ENCODE measurements at places on chromosomes 12 and 14.

DNA sequence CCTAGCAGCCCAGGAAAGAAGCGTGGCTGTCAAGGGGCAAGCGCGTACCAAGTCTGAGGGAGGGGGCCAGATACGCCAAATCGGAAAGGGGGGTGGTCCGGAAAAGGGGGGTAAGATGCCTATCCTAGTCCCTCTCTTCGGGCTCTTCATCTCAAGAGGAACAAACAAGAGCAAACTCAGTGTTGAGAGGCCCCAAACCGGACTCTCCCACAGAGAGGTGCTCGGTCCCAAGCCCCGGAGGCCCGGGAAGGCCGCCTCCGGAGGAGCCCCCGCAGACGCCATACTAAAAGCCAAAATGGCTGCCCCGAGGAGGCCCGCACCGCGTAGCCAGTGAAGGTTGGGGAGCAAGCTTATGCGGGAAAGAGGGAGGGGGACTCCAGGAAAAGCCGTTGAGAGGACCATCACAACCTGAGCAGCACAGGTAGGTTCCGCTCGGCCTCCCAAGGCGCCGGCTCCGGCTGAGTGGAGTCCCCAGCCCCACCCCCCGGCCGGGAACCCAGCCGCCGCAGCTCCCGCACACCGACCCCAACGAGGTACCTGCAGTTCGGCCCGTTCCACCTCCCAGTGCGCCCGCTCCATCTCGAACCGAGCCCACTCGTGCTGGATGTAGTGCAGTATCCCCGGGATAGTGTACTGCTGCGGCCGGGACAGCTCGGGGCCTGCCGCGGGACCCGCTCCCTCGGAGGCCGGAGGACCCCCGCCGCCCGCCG lies at the start of gene AP4S1:
Gene AP4S1 (plus strand): TSS at position 283 of the 710 bp plus-strand sequence. CDS start 40,548 bp downstream, outside the sequence.
- no peak for DNase-seq

DNA sequence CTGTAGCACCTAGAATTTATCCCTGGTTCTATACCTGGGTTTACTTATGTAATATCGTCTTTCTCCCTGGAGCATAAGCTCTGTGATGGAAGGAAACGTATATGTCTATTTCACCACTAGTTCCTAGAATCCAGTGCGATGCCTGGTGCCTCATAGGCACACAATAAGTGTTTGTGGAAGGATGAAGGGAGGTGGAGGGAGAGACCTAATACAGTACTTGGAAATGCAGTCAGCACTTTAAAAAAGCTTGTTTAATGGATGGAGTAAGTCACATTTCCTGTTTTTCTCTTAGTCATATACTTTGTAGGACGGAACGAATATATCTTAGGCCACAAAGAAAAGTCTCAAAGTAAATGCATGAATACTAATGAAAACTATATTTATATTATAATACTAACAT lies 186.5 kb upstream of the HMGA2 start:
- DNase-seq, result no peak

DNA sequence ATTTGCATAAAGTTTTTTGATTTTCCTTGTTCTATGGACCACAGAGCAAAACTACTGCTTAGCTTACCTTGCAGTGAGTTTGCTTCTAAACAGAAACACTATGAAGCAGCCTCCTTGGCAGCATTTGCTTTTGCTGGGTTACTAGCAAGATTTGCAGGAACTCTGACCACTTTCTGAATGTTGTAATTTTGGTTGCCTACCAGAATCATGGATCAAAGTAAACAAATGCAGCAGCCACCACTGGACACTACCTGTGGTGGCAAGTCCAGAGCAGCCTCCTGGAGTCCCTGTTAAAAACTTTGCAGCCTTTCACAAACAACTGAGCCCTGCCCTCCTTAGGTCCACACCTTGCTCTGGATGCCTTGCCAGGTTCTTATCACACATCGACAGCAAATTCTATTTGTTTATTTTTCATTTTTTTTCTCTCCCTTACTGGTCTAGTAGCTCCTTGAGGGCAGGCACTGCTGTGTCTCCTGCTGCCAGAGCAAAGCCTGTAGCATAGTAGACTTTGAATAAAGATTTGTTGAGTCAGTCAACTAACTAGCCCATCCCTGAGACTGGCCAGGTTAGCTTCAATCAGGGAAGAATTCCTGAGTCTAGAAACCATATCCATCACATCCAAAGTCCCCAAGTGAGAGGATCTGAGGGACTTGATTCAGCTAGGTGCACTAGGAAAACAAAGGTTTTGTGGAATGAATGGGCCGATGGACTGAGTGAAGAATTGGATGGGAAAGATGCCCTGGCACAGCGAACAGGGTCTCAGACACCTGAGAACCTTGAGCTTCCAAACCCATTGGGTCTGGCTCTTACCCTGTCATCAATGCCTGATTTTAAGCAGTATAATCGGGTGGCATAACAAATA lies 5.7 kb downstream of the TTC6 start:
- DNase-seq, result no peak

- no peak for DNase-seq
Measured at GRCh38 chr12:56120158-56120846, 2.2 kb downstream of the ZC3H10 start.

GRCh38 chr12:126895951-126896913 lies 1370.7 kb upstream of the TMEM132C start:
- DNase-seq, result no peak

DNA sequence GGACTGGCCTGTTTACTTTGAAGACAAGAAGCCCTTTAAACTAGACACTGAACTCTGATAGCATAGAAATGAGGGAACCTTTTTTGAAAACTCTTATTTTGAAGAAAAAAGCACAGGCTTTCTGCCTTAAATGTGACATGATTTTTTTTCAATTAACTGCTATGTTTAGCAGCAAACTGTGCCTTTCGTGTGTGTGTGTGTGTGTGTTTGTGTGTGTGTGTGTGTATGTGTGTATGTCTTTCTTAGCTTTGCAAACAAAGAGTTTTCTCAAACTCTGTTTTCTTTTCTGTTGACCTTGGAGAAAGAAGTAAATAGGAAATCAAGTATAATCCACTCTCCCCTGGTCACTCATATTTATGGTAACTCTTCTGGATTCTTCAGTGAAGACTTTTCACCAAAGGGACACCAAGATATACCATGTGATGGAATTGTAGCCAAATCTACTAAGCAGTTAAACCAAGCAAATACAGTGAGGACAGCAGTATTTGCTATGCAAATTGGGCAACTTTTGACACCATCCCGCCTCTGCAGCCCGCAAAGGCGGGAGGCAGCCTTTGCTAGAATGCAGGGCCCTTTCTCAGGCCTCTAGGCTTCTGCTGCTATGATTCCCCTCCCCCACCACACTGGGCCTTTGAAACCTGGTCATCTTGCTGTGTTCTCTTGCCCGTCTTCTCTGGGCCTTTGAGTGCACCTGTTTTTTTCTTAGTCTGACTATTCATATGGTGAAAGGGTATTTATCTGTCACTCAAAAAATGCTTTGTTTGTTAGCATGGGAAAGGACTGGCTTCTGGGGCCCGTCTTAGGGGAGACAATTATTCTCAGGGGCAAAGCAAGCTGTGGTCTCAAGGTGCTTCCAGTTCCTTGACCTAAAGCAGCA lies 107.9 kb downstream of the MYRFL start:
- no peak for DNase-seq

GRCh38 chr12:22248121-22248520 lies 86.4 kb downstream of the ST8SIA1 start:
- no peak for DNase-seq

DNA sequence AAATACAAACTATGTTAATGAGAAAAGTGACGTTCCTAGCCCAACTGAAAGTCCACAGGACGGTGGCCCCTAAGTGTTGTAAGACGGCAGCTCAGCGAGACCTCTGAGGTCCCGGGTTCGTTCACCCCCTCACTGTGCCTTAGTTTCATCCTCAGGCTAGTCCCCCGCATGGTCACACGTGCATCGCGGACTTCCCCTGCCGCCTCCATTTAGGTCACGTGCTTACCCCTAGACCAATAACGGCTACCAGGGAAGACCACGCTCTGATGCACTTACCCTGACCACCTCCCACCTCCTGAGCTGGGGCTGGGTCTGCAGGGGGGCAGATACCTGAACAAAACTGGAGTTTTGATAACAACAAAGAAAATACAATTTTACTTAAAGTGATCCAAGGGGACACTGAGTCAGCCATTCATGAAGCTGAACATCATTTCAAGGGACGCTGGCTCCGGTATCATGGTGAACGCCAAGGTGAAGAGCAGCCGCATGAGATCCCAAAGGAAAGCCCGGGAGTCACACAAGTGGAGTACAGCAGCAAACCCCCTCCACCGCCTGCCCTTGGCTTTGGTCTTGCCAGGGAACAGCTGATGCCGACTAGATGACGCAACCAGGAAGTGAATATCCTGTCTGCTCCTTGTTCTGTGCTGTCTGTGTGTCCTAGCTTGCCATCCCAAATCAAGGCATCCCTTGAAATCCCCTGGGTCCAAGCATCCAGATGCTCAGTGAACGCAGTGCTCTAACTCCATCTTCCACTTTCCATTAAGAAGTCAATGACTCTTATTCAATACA lies 274.1 kb downstream of the PCNX1 start:
- no peak for DNase-seq

GRCh38 chr12:114799574-114800487 lies 115.9 kb upstream of the TBX3 start:
- DNase-seq, result no peak

GRCh38 chr12:64976131-64976530 lies 145.0 kb downstream of the WIF1 start:
- DNase-seq, result no peak

DNA sequence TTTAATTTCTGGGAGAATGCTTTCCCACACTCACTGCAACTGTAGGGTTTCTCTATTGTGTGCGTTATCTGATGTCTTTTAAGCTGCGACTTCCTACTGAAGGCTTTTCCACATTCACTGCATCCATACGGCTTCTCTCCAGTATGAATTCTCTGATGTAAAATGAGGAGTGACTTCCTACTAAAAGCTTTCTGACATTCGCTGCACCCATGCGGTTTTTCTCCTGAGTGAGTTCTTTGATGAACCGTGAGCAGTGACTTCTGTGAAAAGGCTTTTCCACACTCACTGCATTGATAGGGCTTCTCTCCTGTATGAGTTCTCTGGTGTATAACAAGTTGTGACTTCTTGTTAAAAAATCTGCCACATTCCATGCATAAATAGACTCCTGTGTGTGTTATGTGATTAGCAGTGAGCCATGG lies 29.7 kb downstream of the ZNF605 start:
- DNase-seq, result no peak

DNA sequence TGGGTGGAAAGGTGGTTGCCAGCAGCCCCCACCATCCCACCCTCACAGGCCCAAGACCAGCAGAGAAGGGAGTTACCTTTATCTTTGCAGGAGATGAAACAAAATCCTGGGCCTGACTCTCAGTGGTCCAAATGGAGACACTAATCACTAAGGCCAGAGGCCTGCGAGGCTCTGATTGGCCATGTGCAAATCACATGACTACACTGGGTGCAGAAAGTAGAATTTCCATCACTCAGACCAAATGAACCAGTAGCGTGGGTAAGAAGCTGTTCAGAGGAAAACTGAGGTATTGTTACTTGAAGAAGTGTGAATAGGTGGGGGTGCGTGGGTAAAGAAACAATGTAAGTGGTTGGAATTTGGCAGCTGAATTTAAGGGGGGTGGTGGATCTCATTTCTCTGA lies 20.2 kb upstream of the PPP1CC start:
- DNase-seq, result no peak

GRCh38 chr14:62957562-62957961 lies 87.7 kb downstream of the KCNH5 start:
- DNase-seq, result no peak

DNA sequence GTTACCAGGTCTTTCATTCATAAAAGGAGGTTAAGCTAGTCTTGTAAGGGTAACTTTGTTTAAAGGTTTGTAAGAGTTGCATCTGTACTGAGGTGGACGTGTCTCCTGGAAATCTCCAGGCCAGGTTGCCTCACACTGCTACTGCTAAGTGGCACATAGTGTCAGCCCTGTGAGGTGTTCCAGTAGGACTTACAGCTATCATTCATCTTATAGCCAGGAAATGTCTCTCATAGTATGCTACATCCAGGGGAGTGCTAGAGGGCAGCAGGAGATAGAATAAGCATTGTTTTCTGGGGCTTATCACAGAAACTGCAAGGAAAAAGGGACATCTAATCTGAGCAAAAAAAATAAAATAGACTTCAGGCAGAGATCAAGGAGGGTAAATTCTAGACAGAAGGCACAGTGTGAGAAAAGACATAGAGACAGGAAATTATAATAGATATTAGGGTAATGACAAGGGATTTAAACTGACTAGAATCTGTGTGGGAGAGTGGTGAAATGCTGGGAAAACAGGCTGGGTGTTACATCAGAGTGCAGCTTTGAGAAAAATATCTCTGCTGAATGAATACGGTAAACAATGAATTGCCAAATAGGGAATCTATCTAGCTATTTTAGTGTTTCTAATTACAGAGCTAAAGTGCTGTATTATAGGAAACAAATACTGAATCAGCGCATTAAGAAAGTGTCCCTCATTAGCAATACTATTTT lies 205.1 kb upstream of the ABCD2 start:
- no peak for DNase-seq

DNA sequence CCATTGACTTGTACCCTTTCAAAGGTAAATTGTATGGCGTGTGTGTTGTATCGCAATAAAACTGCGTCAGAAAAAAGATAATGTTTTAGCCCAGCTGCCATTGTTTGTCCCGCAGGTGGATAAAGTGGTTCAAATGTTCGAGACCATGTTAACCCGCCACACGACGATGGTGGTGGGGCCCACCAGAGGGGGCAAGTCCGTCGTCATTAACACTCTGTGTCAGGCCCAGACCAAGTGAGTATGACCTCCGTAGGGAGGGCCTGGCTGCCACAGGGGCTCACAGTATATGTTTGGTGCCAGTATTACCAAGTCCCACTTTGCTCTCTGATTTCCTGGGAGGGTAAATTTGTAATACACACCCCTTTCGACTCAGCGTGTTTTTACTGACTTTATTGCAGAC lies 96.9 kb downstream of the DNAH10 start:
- no peak for DNase-seq

DNA sequence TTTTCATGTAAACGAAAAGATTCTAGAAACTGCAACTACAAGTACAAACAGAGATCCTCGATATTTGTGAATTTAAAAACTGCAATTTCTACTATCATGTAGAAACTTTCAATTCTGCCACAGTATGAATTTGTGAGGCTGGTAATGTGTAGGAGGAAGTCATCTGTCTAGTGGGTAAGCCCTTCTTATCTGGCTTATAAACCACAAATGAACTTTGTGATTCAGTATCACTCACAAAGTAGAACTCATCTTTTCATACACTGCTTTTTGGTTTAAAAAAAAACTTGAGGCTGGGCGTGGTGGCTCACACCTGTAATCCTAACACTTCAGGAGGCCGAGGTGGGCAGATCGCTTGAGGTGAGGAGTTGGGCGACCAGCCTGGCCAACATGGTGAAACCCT lies 20.7 kb downstream of the GTF2A1 start:
- no peak for DNase-seq

DNA sequence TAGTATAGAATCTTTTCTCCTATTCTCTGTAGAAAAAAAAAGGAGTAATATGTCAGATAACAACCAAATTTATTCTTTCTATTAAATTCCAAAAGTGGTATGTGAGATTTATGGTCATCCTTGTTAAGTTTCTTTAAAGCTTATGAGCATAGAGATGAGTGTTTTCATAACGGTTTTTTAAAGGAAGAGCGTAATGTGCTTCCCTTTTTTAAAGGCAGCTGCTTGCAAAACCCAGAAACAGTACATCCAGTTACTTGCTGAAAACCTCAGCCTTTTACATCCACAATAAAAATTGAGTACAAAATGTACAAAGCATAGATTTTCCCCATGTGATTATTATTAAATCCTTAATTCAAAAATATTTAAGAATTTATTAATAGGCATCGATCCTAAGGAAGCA lies 53.6 kb upstream of the CD163 start:
- no peak for DNase-seq

- no peak for DNase-seq
Measured at GRCh38 chr12:95963096-95963495, 20.0 kb downstream of the AMDHD1 start.
